Esophagus squamous epithelium (tissue), 5 donors: ENCODE measurements at places on chromosomes 1 and 21.

DNA sequence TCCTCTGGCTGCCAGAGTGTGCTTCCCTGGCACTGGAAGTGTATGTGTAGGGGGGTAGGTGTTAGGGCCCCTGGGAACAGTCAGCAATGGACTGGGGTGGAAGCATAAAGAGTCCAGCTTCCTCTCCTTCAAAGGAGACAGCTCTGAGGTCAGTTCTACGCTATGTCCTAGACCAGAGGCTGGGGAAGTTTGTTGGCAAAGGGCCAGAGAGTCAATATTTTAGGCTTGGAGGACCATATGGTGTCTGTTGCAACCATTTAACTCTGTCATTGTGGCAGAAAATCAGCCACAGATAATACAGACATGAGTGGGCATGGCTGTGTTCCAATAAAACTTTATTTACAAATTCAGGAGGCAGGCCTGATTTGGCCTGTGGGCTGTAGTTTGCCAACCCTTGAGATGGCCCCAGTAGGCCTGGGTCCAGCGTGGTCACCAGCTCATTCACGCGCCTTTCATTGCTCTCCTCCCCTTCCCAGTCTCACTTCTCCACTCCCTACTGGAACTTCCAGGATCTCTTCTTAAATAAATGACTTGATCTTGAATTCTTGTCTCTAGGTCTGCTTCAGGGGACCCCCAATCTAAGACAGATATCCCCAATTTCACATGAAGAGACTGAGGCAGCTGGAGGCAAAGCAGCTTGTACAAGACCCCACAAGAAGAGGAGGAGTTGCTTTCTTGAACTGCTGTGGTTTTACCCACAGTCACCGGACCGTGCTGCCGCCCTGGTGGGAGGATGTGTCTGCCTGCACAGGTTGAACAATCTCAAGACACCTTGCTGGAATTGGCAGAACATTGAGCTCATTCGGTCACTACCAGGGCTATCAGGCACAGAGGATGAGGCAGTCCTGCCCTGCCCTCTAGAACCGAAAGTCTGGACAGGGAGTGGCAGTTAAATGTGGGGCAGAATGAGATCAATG lies 162.4 kb upstream of the POU3F1 start:
- DNase-seq: no peak

GRCh38 chr1:68780919-68781318 lies 284.0 kb upstream of the DEPDC1 start:
- DNase-seq: no peak

DNA sequence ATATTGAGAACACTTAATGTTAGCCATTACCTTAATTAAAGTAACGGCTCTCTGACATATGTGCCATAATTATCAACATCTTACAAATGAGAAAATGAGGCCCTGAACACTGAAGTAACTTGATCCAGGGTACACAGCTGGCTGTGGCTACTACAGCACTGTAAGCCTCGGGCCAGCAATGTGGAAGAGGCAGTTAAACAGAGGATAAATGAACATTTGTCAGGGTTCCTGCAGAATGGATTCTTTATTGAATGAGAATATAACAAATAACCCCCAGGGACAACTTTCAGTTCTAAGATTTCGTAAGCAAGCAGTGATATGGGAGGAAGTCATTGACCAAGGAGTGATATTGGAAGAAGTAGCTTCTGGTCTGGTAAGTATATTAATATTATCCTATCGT lies 70.5 kb upstream of the SCYL3 start:
- no peak for DNase-seq

DNA sequence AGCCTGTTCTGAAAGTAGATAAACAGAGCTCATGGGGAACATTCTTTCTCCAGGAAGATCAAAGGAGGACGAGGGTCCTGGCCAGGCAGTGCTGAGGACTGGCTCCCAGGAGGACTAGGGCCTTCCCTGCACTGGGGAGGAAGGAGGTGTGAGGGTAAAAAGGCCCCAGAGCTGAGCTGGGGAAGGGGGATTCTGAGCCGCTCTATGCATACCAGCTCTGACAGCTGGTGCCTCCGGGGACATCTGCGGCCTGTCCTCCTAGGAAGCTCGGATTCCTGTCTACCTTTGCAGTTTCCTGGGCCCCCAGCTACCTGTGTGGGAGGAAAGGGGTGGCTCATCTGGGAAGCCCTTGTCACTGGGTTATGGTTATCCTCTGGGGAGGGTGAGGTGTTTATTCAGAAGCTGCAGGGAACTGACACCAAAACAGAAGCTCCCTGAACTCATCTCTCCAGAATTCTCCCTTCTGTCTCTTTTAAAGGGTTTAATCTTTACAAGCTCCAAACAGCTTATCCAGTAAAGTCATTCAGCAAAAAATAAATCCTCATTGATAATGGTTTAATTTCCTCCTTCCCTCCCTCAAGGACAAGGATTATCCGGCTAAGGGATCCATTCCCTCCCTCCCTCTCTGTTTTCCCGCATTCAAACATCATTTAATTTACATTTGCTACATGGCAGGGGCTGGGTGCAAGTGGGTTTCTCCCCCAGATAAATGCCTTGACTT lies 31.0 kb downstream of the NENF start:
- DNase-seq: no peak

DNA sequence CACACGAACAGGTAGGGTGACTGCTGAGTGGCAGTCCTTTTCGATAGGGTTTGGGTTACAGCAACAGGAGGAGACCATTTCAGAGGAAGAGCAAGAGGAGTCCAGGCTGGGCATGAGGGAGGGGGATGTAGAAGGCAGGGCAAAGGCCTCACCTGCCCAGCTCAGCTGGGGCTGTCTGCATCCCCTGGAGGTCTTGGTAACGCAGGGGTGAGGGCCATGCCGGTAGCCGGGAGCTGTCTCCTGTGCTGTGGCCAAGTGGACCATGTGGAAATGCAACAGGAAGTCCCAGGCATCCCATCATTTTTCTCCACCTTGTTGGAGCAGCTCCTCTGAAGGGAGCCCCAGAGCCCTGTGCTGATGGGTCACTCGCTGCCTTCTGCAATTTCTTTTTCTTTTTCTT lies 105.4 kb upstream of the C1orf174 start:
- DNase-seq: no peak

DNA sequence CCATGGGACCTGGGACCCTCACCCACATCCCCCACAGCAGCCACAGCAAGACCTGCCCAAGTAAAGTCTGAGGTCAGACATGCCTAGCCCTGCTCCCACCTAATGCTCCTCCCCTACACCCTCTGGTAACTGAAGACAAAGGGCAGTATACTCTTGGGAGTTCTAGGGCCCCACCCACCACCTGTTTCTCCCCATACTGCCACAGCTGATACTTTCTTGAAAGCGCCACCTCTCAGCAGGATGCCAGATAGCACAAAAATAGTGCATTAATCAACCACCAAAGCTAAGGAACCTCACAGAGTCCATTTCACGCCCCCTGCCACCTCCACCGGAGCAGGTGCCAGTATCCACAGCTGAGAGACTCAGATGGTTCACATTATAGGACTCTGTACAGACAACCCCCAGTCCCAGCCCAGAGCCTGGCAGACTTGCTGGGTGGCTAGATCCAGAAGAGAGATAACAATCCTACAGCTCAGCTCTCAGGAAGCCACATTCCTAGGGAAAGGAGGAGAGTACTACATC lies 238.1 kb downstream of the LRRC40 start:
- no peak for DNase-seq

DNA sequence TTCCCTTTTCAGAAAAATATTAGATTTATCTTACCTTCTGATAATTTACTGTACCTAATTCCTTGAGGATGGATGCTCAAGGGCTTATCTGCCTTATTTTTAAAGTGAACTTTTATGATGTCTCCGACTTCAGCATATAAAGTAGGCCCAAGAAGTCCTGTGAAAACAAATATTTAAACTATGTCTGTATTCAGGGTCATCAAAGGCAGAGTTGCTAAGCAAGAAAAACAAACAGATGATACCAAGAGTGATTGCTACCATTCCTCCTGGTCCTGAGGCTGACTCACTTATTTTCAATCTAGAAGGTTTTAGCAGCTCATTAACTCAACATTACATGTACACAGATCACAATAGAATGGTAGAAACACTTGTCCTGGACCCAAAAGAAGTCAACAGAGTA lies 14.1 kb downstream of the F5 start:
- no peak for DNase-seq

GRCh38 chr1:66154394-66154793 lies 361.7 kb downstream of the PDE4B start:
- DNase-seq: no peak

GRCh38 chr1:89837036-89837481 lies 16.2 kb downstream of the LRRC8D start:
- no peak for DNase-seq

- no peak for DNase-seq
Observed at GRCh38 chr1:163774978-163775620, 453.3 kb downstream of the NUF2 start.

GRCh38 chr1:155061381-155062150 lies 2.0 kb upstream of the EFNA4 start:
- no peak for DNase-seq

GRCh38 chr1:98870959-98871903 lies 133.4 kb downstream of the PLPPR5 start:
- DNase-seq: no peak
